ENCODE measurements at places on chromosomes 1 and 21.

GRCh38 chr1:53038566-53038965 lies 23.4 kb upstream of the PODN start:
- no peak for DNase-seq

- DNase-seq, result no peak
Measured at GRCh38 chr1:6235296-6235677, 477 bp downstream of the ICMT start.

- no peak for DNase-seq
Measured at GRCh38 chr1:53430261-53430660, 28.9 kb upstream of the DMRTB1 start.

GRCh38 chr1:231776757-231777062 lies 150.1 kb downstream of the DISC1 start:
- no peak for DNase-seq

GRCh38 chr1:201637282-201638079 lies 98.6 kb downstream of the NAV1 start:
- peak; percentile 40 for DNase-seq

GRCh38 chr21:44709426-44710293 lies 1.7 kb downstream of the TSPEAR start:
- peak; percentile 15 for DNase-seq

- DNase-seq, result no peak
Measured at GRCh38 chr1:30334767-30335166, 388.6 kb downstream of the MATN1 start.

- no peak for DNase-seq
Measured at GRCh38 chr1:234521836-234522235, 42.9 kb upstream of the TARBP1 start.

GRCh38 chr1:167602840-167603239 lies 27.2 kb upstream of the RCSD1 start:
- DNase-seq, result no peak

Data from ELR (cell line).